ENCODE measurements at places on chromosomes 6 and 20.

- DNase-seq = no peak
These were observed 10.9 kb downstream of the ZNF217 start for GRCh38 chr20:53582574-53583351.

GRCh38 chr20:54132612-54133433 lies 41.0 kb downstream of the CYP24A1 start:
- no peak for DNase-seq

GRCh38 chr20:51333971-51334370 lies 208.5 kb downstream of the NFATC2 start:
- DNase-seq = no peak

GRCh38 chr20:10919396-10920140 lies 245.8 kb upstream of the JAG1 start:
- DNase-seq = no peak

DNA sequence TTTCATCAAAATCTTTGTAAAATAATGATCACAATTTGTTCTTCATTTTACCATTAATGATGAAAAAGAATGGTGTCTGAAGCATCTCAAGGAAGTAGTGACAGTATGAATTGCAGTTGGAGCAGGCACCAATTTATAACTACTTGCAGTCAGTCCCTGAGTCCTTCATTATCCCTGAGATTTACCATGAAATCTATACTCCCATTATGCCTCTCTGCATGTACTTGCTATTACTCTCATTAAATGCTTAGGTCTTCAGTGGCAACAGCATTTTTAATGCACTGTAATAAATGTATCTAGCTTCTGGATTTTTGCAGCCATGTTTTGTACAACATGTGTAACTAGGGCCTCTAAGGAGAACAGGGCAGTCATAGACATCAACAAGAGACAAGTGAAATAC lies 708.8 kb downstream of the EYS start:
- no peak for DNase-seq

DNA sequence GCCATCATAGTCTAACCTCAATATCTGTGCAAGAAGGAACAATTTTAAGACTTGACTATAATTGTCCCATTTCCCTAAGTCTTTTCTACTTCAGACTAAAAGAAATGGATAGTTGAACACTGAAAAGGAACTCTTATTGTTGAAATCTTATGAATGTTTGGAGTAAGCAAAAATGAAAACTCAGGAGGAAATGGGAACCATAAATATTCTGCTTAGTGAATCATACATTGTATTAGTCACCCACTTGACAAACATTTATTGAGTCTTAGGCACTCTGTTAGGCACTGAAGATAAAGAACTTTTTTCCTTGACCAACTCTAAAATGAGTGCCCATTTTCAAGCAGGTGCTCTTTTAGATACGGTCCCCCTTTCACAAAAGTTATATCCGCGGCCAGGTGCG lies 8.7 kb downstream of the CCDC170 start:
- DNase-seq = no peak

GRCh38 chr6:168363302-168363701 lies 43.7 kb upstream of the DACT2 start:
- no peak for DNase-seq

GRCh38 chr20:17287503-17287902 lies 60.7 kb downstream of the PCSK2 start:
- DNase-seq = no peak
